ENCODE measurements at places on chromosomes 5 and 9.

DNA sequence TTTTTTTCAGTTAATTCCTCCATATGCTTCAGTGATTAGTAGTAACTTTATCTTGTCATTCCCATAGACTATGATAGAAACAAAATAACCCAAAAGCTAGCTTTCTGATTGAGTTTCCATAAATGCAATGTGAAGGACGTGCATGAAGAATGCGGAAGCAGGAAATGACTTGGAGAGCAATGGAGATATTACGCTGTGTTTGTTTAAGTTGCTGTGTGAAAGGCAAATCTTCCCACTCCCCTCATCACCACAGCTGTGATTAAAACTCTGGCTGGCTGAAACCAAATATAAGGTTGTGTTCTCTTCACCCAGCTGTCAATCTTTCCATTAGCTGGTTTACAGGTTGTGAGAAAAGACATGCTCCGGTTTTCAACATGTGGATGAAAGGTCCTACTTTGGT, 83.9 kb downstream of the NR2F1-AS1 start:
- DNase-seq, result no peak

GRCh38 chr9:134483361-134484184, 157.3 kb downstream of the RXRA start:
- no peak for DNase-seq

GRCh38 chr5:126645132-126645531, 44.4 kb downstream of the PHAX start:
- no peak for DNase-seq

DNA sequence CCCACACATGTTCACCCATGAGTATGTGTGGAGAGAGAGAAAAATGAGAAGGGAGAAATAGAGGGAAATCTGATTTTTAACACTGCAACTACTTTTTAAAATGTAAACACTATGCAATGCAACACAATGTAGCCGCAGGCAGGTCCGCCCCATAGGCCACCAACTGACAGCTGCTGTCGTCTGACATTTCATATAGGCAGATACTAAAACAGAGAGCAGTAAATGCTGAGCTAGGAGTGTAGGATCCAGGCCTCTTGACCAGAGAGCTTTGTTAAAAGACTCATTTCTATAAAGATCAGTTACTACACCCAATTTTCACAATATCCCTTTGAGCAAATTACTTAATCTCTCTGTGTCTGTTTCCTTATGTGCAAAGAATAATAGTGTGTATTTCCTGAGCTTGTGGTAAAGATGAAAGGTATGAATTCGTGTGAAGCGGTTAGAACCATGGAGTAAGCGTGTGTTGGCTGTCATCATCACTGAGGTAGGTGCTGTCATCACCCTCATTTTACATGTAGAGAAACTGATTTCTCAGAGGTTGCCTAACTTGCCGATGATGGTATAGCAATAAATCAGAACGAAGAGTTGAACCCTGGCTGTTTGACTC, 55.2 kb upstream of the PDE8B start:
- no peak for DNase-seq

DNA sequence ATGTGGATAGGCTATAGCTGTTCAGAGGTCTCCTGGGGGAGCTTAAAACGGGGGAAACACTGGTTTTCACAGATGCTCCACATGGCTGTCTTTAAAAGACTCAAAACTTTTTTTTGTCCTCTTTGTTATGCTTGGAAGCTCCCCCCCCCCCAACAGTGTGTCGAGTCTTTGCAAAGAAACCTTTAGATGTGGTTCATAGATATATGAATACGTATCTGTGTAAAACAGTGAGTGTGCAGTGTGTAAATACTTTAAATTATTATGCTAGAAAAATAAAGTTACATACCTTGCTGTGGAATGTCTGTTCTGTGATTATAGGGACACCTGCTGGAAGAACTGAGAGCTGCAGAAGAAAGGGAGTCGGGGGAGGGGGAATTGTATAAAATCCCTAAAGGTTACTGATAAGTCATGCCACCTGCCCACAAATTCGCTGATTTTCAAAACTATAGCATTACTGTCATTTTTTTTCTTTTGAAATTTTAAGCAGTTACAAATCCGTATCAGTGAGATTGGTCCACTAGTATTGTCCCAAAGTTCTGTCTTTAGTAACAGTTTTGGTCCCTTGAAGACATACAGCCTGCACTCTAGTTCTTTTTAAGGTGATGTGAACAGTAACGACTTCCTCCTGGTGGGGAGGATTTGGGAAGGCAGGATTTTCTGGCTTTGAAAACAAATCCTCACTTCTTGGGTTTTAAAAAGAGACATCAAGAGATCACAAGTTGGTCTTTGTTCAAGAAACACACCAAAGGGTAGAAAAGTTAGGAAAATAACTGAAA, 22.9 kb downstream of the RGMB start:
- DNase-seq, result no peak

- DNase-seq, result no peak
Observed at GRCh38 chr9:38178237-38178636, 109.2 kb upstream of the SHB start.

- no peak for DNase-seq
Observed at GRCh38 chr5:106827061-106827460, 843.7 kb downstream of the EFNA5 start.

DNA sequence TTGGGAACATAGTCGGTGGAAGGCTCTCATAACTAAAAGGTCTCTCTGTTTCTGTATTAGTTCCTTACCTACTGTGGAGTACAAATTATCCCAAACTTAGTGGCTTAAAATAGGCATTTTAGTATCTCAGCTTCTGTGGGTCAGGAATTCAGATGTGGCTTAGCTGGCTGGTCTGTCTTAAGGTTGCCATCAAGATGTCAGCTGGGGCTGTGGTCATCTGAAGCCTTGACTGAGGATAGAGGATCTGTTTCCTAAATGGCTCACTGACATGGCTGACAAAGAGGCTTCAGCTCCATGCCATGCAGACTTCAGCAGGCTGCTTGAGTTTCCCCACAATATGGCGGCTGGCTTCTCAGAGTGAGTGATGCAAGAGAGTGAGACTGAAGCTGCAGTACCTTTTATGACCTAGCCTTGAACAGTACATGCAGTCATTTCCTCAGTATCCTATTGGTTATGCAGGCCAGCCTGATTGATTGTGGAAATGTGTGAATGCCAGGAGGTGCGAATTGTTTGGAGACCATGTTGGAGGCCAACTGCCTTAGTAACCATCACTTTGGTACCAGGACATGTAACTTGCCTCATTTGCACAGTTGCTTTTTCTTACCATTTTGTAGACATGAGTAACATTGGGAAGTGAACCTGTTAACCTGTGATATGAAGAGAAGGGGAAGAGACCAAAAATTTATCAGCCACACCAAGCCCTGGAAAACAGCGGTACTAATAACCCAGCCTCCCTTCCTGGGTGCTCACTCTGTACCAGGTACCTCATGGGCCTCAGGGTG, 152.8 kb upstream of the IER5L start:
- no peak for DNase-seq

- no peak for DNase-seq
Observed at GRCh38 chr5:124538191-124538590, 208.2 kb downstream of the ZNF608 start.

GRCh38 chr5:102114525-102115069, 181.5 kb downstream of the SLCO4C1 start:
- no peak for DNase-seq

DNA sequence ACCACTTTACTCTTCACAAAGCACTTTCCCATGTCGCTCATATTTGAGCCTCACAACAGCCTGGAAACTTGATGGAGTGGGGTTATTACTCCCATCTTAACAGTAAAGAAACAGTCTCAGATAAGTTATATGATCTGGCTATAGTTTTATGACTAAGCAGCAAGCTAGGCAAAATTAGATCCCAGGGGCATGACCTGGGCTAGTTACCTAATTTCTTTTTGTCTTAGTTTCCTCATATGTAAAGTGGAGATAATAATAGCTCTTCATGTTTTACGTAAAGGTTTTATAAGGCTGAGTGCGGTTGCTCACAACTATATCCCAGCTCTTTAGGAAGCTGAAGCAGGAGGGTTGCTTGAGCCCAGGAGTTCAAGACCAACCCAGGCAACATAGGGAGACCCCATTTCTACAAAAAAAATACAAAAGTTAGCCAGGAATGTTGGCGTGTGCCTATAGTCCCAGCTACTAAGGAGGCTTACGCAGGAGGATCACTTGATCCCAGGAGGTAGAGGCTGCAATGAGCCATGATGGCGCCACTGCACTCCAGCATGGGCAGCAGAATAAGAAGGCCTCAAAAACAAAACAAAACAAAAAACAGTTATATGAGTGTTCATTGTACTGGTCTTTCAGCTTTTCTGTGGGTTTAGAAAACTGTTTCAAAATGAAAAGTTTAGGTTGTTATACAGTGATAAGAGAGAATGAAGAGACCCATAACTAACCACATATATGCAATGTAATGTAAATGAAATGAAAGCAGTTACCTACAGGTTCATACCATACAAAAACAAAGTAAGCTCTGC, 6.5 kb upstream of the PLIN2 start:
- DNase-seq, result no peak
